RWPE2 (cell line): ENCODE measurements at places on chromosomes 3 and 15.

DNA sequence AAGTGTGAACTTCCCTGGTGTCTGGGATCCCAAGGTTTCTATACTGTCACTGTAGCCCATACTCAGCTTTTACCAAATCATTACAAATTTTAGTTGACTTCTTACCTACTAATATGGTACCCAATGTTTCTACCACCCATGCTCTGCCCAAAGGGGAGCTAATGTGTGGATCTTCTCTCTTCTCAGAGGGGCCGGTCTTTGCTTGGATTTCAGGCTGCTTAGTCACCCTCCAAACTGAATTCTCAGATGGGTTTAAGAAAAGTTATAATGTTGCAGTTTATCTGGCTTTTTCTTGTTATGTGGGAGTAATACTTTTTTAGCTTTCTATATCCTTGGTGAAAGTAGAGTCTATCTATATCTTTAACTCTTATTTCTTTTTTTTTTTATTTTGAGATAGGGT, 67.1 kb upstream of the AKAP13 start:
- DNase-seq = no peak

DNA sequence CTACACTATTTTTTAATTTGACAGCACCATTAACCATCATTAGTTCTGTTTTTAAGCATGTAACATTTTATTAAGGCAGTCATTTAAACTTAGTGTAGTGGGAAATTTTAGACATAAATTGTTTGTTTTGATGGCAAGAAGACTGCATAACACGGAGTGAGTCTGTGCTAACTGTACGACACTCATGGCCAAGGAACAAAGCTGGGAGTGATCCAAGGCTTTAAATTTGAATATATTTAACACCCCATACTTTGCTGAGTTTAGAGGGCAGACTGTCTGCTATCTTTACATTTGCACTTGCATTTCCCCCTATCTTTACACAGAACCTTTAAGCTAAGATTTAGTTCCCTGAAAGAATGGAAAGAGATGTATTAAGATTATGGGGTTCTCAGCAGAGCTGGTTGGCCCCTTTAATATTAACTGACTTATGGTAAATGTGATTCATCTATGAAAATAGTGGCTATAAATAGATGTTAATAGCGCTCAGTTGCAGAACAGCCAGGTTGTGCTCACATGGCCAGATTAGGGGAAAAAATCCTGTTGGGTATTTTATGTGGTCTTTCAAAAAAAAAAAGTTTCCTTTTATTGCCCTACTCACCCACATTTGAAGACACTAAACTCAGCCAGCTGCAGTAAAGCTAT, 120.7 kb downstream of the CMSS1 start:
- DNase-seq = no peak

GRCh38 chr15:64525828-64526530, 65.6 kb downstream of the ZNF609 start:
- DNase-seq = no peak

- no peak for DNase-seq
Measured at GRCh38 chr3:132555306-132556035, 41.6 kb upstream of the ACKR4 start.

GRCh38 chr3:60752809-60753208, 498.4 kb downstream of the FHIT start:
- no peak for DNase-seq

DNA sequence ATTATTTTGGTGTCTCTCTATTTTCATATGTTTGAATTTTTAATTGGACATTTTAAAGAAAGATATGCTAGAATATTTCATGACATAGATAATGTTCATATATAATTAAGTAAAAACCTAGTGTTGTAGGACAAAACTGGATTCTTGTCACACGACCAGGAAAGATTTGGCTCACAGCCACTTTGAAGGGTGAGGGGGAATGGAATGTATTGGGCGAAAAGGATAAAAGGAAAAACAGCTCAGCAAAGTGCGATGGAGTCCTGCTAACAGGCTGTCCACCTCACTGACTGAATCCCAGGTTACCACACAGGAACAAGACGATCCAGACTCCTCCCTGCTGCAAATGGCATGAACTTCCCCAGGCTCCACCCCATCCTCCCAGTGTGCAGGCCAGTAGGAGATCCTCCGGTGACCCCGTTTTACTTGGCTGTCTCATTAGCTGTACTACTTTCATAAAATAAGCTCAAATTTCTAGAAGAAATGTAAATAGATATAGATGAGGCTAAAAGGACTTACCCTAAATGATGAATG, 186.2 kb downstream of the CD47 start:
- DNase-seq = no peak

DNA sequence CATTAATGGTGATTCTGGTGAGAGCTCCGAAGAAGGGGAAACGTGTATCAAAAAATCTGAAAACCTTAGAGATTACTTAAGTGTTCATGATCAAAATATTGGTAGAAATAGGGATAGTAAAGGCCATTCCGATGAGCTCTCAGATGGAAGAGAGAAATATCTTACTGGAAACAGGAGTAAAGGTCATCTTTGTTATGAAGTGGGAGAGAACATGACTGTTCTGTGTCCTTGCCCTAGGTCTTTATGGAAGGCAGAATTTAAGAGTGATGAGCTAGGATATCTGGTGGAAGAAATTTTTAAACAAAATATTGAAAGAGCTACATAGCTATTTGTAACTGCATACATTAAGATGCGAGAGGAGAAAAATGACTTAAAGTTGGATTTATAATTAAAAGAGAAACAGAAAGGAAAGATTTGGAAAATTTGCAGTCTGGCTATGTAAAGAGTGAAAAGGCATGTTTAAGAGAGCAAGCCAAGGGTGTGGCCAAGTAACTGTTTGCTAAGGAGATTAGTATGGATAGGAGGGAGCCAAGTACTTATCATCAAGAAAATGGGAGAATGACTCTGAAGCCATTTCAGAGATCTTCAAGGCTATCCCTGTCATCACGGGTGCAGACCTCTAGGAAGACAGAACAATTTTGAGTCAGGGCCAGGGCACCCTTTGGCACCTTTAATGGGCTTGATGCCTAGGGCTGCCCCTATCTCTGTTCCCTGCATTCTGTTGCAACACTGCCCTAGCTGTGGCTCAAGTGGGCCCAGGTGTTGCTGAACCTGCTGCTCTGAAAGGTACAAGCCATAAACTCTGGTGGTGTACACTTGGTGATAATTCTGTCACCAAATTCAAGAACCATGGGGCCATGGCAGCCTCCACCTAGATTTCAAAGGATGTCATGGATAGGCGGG, 27.3 kb downstream of the SLMAP start:
- DNase-seq = no peak

- no peak for DNase-seq
Measured at GRCh38 chr3:123984957-123985356, 7.0 kb downstream of the ROPN1 start.

DNA sequence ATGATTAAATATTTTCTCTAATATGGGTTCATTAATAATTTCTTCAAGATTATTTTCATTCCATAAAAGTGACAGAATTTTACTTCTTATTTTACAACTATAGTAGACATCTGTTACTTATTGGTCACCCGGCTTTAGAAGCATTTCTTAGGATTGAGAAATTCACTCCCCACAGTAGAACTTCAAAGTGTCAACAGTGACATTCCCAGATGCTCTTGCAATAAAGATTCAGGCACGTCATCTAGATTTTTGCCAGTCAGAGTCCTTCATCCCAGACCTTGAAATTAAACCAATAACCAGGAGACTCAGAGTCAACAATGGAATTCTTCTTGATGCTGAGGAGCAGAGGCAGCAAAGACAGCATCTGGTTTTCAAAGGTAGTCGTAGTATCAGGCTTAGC, 190.8 kb downstream of the VGLL3 start:
- DNase-seq = no peak

GRCh38 chr3:42900226-42901072, 5.5 kb upstream of the ZNF662 start:
- DNase-seq = no peak

- no peak for DNase-seq
Measured at GRCh38 chr3:62161371-62161770, 212.0 kb downstream of the FEZF2 start.

DNA sequence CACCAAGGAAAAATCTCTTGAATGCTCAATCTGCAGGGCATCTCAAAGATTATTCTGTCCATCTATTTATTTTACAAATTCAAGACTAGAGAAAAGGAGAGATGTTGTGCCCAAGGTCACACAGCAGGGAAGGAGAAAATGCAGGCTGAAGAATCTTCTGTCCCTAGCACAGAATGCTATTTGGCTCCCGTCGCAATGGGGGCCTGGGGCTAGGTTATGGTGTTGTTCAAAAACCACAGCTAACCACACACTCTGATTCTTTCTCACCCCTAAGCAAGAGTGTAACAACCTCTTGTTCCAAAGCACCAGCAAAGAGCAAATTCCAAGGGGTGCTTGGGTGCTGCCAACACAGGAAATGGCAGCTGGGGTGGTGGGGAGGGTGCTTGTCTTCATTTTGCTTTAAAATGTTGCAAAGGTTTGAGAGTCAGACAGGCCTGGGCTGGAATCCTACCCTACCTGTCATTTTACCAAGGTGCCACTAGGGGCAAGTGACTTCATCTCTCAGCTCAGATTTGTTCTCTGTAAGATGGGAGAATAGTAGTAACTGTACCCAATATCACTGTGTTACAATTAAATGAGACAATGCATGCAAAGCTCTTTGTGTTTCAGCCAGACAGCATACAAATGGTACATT, 112.5 kb downstream of the ADAMTS9 start:
- DNase-seq = no peak
